Esophagus squamous epithelium (tissue), 5 donors: ENCODE measurements at places on chromosomes 2 and 18.

DNA sequence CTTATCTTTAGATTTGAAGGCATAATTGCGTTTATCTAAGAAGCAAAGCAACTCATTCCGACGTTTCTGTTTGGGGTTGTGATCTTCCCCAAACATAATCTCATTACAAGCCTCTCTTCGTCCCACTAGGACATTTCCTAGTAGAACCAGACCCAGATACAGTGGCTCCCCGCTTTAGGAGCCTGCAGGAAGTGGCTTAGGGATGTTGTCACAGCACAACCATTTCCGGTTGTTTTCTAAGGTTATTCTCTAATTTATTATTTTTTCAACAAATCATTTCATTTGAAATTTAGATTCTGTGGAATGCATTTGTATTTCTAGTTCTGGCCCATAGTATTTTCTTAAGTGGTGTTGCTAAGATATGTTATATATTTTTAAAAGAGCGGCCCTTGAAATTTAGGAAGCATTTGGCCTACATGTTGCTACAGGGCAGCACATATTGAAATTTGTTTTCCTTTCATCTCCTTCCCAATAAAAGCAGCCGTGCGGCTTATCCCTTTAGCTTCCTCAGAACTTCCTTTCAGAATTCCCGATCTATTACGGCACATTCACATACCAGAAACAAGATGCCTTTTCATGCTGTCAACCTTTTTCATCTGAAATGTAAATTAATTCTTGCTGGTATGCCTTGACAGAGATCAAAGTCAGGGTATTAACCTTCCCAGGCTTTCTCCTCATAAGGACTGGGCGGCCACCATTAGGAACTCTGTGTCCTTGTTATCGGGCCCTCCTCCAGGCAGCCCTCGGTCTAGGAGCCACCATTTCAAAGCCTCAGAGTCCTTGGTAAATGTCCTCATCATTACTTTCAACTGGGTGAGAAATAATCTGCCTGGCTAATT is 210.9 kb upstream of the SP5 start:
- no peak for DNase-seq

- no peak for DNase-seq
Measured at GRCh38 chr18:68848242-68848641, 50.4 kb downstream of the CCDC102B start.

DNA sequence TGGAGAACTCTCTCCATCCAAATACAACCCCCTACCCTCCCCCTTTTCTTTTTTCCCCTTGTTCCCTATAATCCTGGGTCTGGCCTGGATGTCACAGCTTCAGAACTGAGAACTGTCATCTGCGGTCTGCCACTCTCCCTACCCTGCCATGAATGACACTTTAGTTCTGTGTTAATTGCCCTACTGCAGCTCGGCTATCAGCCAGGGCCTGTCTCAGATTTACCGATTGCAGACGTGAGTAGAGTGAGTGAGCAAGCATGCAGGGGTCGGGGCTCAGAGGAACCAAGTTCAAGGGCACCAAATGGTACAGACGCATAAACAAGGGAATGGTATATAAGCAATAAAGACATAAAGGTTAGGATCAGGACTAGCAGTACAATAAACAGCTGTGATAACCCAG is 967.8 kb downstream of the BCL11A start:
- no peak for DNase-seq

- no peak for DNase-seq
Measured at GRCh38 chr2:88481691-88482336, 29.3 kb upstream of the FOXI3 start.

GRCh38 chr2:16349811-16350210 is 315.8 kb downstream of the CYRIA start:
- no peak for DNase-seq

GRCh38 chr2:196088203-196088602 is 19.6 kb upstream of the DNAH7 start:
- DNase-seq = no peak

- DNase-seq = no peak
Measured at GRCh38 chr18:23710068-23710527, 20.8 kb downstream of the LAMA3 start.

GRCh38 chr2:27070653-27071276 is 689 bp downstream of the OST4 start:
- no peak for DNase-seq

DNA sequence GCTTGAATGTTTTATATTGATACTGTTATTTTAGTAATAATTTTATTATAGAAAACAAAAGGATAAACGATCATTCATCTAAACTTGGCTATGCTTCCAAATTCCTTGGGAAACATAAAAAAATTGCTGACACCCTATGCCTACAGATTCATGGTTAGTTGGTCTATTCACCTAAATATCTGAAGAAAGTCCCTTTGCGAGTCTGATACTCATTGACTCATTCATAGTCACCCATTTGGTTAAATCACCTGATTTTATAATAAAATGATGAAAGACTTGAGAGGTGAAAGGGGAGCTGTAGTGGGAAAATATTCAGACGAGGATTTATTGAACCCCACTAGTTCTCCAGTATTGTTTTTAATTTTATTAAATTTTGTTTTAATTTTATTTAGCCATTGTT is 112.0 kb downstream of the PTPN4 start:
- DNase-seq = no peak

- DNase-seq = no peak
Measured at GRCh38 chr2:150473767-150474166, 13.7 kb downstream of the RND3 start.

DNA sequence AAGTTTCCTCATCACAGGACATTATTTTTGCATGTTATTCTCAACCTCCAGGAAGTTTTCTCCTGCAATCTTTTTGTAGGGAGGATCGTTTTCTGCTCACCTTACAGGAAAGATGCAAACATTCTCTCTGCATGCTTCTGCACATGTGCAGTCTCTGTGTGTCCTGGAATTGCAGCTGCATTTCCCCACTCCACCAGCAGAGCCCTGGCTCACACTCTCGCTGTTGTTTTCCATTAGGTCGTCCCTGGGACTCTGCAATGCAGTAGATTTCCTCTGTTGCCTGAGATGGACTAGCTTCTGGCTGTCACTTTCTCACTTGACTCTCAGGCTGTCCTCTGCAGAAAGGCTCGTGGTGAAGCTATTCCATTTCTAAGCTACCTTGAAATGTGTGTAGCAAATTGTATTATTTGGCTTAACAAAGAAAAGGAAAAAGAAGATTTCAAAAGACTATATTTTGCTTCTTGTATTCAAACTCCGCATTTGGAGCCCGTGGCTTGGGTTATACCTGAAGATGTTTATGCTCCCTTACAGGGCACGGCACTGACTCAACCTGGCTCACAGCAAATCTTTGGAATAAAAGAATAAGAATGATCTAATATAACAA is 346.7 kb downstream of the RAD51AP2 start:
- no peak for DNase-seq

DNA sequence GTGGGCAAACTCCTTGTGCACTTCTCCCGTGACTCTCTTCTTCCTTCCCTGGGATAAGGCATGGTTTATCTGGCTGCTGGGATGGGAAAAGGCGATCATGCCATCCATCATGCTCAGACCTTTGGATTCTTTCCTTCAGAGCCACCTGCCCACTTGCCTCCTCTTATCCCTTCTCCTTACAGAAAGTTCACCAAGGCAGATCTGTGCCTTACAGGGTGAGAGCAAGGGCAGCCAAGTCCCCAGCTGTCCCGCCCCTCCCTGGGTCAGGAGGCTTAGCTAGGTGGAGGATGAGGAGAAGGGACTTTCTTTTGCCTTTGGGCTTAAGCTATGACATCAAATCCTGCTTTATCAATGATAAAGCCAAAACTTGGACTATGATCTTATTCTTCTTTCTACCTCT is 47.6 kb downstream of the KCNE4 start:
- no peak for DNase-seq

GRCh38 chr2:24435391-24436316 is 55.4 kb upstream of the NCOA1 start:
- DNase-seq = no peak

DNA sequence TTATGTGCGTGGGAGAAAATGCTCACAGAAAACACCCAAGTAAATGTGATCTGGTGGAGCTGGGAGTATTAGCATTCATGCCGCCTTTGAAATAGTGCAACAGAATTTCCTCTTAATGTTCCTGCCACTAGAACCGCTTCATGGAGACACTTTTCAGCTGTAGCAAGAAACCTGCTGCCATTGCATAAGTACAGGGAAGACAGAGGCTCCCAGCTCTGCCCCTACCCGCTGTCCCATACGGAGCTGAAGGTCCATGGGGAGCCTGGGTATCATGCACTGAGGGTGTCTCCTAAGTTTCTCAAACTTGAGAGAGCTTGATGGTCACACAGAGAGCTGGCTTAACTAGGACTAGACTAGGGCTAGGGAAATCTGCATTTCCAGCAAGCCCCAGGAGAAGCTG is 49.6 kb downstream of the CRIM1 start:
- no peak for DNase-seq

GRCh38 chr2:196747400-196747799 is 52.1 kb downstream of the GTF3C3 start:
- DNase-seq = no peak

DNA sequence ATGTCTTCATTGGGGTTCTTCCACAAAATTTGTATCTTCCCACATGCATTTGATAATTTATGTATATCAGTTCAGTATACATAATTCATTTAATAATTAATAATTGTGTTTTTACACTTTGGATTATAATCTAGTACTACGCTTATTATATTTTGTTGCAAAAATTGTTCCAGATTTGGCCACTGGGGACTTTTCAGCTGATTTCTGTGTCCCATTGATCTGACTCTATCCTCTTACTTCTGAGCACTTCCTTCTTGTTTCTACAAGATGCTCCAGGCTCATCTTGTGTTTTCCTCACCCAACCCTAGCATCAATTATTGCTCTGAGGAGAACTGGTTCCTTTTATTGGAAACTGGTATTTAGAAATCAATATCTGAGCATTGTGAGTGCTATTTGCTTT is 215.3 kb upstream of the CDH19 start:
- no peak for DNase-seq

DNA sequence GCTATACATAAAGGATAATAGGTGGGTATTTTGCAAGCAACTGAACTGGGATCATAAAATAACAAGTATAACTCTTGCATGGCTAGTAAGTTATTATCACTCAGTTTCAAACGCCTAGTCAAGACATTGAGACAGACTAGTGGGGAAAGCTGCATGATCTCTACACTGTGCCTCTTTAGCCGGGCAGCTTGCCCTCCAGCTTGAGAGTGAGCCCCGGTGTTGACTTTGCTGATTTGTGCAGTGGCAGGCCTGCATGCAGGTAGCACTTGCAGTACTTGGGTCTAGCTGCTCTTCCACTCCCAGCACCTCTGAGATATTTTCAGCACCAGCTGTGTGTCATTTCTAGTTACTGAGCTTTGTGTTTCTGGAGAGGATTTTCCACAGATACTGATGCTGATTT is 118.8 kb upstream of the DAPL1 start:
- DNase-seq = no peak

GRCh38 chr2:231318436-231318835 is 77.1 kb upstream of the B3GNT7 start:
- no peak for DNase-seq

GRCh38 chr18:64183665-64184064 is 34.8 kb upstream of the LINC00305 start:
- DNase-seq = no peak

- DNase-seq = no peak
Measured at GRCh38 chr18:5884375-5884774, 10.9 kb downstream of the TMEM200C start.

DNA sequence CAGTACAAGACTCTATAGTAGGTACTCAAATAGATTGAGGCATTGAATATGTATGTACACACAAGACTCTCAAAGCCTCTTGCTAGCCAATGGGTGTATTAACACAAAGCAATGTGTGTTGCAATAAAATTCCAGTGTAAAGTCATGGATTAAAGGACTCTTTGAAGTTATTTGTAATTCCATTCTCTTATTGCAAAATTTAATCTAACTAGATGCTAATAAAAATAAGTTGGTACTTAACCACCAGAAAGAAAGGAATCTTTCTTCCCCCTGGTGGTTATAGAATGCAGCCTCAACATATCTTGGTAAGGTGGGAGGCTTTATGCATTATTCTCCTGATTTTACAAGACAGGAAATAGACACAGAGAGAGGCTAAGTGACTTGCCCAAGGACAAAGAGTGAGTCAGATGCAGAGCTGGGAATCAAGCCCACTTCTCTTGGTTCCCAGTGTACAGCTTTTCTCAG is 18.0 kb downstream of the LRP1B start:
- no peak for DNase-seq

GRCh38 chr2:239131521-239131920 is 269.3 kb downstream of the HDAC4 start:
- no peak for DNase-seq

DNA sequence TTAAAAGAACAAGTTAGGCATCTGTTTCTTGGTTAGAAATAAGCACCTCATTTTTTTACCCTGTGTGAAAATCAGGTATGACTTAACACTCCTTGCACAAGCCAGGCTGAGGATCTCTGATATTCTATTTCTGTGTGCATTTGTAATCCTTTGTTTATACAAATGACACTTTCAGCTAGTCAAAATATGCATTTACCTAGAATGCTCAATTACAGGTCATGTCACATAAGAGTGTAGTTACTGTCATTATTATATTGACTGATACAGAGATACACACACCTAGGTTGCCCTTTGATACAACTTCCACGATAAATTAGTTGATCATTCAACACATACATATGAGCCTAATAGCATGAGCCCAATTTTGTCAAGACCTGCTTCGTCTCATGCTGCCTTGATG is 144.3 kb downstream of the CHST9 start:
- no peak for DNase-seq

DNA sequence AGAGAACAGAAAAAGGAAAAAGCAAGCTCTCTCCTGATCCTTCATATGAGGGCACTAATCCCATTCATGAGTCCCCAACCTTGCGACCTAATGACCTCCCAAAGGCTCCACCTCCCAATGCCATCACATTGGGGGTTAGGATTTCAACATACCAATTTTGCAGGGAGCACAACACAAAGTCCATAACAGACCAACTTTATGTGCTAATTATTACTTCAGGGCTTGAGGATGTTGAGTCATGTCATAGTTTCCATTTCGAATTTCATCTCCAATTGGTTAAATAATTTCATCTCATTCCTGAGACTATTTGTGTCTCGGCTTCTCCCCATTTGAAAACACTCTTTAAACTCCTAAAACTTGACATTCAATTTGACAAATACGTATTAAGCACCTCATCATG is 69.9 kb upstream of the KLF7 start:
- no peak for DNase-seq

GRCh38 chr2:62313449-62314227 is 117.7 kb downstream of the B3GNT2 start:
- DNase-seq = no peak

GRCh38 chr2:157178874-157179273 is 78.6 kb upstream of the GALNT5 start:
- no peak for DNase-seq

- no peak for DNase-seq
Measured at GRCh38 chr18:60649107-60649506, 276.5 kb upstream of the MC4R start.

DNA sequence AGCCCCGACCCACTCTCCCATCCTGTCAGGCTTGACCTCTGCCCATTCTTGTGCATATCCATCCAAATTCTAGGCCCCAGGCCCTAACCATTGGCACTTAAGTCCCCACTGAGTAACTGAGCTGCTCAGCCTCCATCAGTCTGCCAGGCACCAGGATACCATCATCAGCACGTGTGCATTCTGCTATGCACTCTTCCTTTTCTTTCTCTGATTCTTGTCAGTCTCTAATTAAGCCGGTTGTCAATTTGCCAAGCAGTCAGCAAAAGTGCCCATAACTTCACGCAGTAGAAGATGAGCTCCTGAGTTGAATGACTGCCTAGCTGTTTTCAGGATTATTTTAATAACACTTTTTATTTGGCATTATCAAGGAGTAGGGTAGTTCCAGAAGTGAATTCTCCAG is 107.2 kb downstream of the FEZ2 start:
- no peak for DNase-seq
